ENCODE measurements at places on chromosomes 1 and 21.

DNA sequence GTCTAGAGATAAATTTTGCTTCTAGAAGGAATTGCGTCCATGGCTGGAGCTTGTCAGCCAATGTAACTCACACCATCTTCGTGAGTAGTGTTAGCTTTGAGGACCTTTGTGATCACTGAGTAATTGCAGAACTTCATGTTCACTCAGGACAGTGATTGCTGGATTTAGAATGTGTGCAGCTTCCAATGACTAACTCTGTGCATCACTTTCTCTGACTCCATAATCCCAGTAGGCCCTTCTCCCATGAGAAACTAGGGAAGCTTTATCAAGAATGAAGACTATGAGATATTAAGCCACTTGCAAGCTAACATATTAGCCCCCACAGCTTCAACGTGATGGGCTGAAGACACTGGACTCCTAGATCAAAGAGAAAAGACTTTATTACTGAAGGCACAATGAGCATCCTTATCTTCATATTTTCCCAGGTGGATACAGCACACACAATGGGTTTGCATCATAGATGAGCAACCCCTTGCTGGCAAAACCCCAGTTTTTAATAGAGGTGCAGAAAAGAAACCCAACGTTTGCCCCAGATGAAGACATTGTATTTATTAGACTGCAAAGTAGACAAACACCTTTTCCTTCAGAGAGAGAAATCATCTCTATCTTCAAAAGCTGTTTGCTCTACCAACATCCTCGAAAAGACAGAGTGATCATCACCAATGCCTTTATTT, 561.0 kb downstream of the LTN1 start:
- DNase-seq, result no peak

- DNase-seq, result no peak
These were observed 15.2 kb downstream of the CRYZ start for GRCh38 chr1:74717626-74718025.

GRCh38 chr1:210363119-210363518, 34.4 kb downstream of the HHAT start:
- DNase-seq, result no peak

DNA sequence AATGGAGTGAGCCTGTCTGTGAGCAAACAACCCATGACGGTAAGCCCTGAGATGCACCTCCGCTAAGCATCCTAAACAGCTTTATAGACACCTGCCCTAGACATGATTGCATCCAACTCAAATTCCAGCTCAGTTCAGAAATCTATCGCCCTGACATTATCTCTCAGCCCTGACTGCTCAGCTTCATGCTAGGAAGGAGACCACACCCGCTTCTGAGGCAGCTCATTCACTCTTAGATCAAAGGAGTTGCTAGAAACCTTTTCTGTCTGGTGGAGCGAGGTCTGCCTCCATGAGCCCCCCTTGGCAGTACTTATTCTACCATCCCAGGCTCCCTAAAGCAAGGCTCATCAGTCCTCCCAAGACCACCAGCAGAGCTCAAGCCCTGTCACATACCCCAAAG, 17.0 kb downstream of the IL10RB start:
- no peak for DNase-seq

- DNase-seq, result no peak
These were observed 14.0 kb downstream of the SFPQ start for GRCh38 chr1:35178874-35179380.

- DNase-seq, result no peak
These were observed 1.7 kb downstream of the CDC14A start for GRCh38 chr1:100353988-100354387.

DNA sequence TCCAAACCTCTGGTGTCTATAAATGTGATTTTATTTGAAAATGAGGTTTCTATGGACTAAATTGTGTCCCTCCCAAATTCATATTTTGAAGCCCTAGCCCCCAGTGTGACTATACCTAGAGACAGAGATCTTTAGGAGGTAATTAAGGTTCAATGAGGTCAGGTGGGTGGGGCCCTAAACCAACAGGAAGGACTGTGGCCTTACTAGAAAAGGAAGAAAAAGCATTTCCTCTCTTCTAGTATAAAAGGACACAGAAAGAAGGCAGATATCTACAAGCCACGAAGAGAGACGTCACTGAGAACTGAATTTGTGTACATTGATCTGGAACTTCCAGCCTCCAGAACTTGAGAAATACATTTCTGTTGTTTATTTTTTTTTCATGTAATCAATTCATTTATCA, 123.1 kb upstream of the RUNX1 start:
- DNase-seq, result peak; percentile 6

DNA sequence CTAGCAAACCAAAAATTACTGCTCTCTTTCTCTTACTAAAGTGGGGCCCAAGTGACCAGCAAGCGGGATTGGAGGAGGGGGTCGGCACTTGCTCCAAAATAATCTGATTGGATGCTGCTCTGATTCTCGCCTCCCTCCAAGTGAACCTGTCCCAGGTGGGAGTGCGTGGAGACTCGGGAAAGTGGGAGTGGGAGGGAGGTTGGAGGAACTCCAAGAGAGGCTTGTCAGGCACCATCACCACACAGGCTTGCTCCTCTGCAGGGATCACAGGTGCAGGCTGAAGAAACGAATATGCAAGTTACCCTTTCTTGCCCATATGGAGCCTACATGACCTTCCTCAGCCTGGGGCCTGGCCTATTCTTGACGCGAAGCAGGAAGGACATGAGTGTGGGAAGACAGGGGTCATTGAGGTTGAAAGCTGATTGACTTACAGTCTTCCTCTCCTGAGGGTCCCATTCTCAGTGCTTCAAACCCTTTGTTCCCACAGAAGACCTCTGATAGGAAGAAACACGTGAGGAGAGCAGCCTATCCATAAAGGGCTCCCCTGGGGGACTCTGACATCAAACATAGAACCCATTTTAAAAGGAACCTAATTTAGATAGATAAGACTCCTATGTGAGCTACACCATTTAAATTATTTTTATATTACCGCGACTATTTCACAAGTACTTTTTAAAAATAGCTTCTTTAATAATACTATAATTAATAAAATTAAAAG, 14.2 kb downstream of the RGS8 start:
- no peak for DNase-seq

DNA sequence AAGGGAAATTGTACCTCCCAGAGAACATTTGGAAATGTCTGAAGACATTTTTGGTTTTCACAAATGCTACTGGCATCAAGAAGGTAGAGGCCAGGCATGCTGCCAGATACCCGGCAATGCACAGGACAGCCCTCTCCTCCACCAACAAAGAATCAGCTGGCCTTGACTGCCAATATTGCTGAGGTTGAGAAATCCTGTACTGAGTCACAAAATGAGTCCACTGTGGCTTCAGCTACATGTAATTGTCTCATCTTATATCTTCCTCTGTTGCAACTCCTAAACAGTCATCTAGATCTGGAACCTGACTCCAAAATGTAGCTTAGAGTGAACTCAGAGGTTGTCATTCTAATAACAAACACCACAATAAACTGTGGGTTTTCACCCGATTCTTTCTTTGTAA, 327.5 kb upstream of the POGK start:
- DNase-seq, result peak; percentile 5

DNA sequence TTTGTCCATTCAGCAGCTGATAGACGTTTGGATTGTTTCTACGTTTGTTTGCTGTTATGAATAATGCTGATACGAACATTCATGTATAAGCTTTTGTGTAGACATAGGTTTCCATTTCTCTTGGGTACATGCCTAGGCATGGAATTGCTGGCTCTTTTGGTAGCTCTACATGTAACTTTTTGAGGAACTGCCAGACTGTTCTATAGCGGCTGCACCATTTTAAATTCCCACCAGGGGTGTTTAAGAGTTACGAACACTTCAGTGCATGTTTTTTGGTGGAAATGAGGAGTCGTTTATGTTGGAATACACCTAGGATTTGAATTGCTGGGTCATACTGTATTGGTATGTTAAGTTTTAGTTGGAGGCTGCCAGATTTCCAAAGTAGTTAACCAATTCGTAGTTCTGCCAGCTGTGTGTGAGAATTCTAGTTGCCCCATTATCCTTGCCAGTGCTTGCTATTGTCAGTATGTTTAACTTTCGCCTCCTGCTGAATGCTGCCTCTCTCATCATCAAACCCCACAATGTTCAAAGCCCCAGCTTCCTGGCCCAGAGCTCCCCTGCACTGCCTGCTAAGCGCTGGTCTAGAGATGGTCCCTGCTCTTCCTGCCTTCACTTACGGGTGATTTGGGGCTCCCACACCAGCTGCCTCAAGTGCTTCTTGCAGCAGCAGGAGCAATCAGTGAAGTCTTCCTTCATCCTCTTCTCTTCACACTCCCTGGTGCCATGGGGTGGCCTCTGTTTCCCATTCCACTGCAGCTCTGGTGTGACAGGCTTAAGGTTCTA, 81.0 kb downstream of the MAN1C1 start:
- no peak for DNase-seq

DNA sequence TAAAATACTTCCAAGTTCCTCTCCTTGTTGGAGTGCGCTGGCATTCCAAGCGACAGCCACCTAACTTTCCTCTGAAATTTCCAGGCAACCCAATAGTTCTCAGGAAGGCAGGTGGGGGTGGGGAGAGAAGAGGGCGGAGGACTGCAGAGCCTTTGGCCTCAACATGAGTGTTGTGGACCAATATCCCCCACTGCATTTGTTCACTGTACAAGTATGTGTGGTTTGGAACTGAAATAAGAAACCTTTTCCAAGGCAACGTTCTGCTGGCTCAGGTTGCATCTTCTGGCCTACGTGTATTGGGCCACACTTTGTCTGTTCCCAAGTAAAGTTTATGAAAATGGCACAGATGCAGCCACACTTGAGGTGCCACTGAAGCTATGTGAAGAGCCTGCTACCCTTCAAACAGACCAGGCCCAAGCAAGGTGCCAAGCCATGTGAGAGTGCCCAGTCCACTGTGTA, 153.4 kb downstream of the DHRS3 start:
- DNase-seq, result no peak

GRCh38 chr1:92136341-92136740, 56.2 kb downstream of the BTBD8 start:
- DNase-seq, result no peak

DNA sequence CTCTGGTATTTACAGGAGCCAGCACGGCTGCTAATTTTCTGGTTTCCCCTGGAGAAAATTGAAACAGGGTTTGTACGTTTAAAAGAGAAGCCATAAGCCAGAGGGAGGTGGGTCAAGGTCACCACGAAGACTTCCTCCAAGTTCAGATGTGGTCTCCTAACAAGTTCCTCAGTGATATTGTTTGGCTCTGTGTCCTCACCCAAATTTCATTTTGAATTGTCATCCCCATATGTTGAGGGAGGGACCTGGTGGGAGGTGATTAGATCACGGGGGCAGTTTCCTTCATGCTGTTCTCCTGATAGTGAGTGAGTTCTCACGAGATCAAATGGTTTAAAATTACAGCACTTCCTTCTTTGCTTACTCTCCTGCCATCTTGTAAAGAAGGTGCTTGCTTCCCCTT, 295.4 kb upstream of the DAB1 start:
- DNase-seq, result no peak

DNA sequence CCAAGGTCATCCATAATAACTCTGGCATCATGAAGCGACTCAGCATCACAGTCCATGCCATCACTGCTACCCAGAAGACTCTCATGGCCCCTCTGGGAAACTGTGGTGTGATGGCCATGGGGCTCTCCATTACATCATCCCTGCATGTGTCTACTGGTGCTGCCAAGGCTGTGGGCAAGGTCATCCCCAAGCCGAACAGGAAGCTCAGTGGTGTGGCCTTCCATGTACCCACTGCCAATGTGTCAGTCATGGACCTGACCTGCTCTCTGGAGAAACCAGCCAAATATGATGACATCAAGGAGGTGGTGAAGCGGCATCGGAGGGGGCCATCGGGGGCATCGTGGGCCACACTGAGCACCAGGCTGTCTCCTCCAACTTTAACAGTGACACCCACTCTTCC, 65.1 kb upstream of the ARHGAP29 start:
- DNase-seq, result no peak

DNA sequence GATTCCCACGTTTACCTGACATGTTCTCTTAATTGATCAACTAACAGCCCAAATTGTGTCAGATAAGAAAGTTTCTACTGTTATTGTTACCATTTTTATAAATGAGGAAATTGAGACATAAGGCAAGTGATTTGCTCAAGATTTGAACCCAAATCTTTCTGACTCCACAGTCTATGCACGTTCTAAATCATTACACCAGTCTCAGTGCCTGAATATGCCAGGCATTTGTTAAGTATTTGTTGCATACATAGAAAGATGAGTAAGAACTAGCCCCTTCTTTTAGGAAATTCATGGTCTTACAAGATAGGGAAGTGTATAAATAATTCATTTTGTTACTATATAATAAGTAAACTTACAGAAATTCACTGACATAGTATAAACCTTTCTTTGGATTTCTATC, 7.1 kb upstream of the CD101 start:
- no peak for DNase-seq

GRCh38 chr1:214901718-214902117, 180.8 kb upstream of the KCNK2 start:
- DNase-seq, result no peak

DNA sequence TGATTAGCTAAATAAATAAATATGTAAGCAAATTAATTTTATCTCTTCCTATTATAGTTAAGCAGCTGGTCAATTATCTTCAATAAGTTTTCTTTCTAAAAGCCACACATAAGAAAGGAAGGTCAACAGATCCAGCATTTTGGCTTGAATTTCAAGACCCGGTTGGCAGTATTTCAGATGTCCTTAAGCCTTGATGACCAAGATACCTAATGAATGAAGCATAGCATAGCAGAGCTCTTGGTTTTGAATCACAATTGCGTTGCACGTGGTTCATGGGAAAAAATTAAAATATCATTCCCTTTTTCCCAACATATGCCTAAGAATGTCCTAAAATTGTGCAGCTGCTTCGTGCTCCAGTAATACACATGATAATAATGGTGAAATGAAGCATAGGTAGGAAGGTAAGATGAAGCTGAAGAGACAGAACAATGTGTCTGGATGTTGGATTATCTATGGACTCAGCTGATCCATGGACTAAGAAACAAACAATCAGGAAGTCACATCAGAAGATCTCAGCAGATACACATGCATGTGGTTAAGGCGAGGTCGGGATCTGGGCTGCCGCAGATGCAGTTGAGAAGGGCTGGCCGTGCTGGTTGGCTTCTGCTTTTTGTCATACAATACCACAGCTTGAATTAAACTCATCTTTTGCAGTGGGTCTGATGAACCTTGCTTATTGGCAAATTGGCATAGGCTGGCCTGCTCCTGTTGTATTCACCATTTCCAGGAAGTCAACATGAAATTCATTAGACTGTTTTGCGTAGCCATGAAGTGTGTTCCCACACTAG, 284.9 kb upstream of the RUNX1 start:
- DNase-seq, result no peak

- DNase-seq, result no peak
These were observed 58.7 kb downstream of the DMRTB1 start for GRCh38 chr1:53517821-53518352.

DNA sequence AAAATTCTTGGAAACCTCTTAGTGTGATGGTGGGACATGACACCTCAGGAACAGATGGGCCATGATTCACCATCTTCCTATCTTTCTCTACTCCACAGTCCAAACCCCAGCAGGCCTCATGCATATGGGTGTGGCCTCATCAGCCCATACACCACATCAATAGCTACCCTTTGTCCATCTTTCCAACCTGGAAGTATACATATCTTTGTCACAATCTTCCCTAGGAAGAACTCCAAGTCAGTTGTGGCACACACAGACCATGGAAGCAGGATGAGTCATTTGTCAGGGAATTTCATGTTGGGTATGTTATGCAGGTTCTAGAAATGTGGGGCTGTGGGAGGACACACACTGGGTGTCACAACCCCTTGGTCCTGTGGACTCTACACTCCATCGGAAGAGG, 30.5 kb upstream of the CLCA4 start:
- no peak for DNase-seq

GRCh38 chr1:41048540-41048939, 27.0 kb upstream of the SLFNL1 start:
- DNase-seq, result no peak

- no peak for DNase-seq
These were observed 25.3 kb downstream of the TRIM11 start for GRCh38 chr1:228381356-228381755.
